ENCODE measurements at places on chromosomes 12 and 14. TPM values are rescaled to one million over a fixed set of nuclear protein-coding genes. Genes with fewer than 3 reads are reported as not detected.

The TMPRSS12 gene
- total RNA-seq: not detected

GRCh38 chr12:52264435-52264825 lies 10.0 kb upstream of the KRT86 start:
- no peak for DNase-seq

The POTEM gene
- not detected for total RNA-seq

The C1QL4 gene
- total RNA-seq: not detected

GRCh38 chr12:29048787-29049186 lies 100.3 kb upstream of the FAR2 start:
- DNase-seq: no peak
